ENCODE measurements at places on chromosomes 7 and 10.

DNA sequence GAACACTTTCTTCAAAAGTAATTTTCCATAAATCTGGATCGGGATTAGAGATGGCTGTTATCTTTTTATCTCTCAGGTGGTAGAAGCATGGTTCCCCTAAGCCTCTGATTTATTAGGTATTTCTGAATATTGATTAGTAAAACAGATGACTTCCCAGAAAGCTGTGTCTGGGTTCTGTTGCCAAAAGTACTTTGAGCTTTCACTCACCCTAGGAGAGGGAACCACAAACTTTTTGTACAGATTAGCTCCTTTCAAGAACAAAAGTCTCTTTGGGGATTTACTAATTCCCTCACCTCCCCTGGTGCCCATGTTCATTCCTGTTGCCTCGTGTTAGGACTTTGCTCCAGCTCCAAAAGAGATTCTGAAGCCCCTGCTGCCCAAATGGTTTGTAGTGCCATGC, 46.7 kb upstream of the STRIP2 start:
- DNase-seq: no peak

DNA sequence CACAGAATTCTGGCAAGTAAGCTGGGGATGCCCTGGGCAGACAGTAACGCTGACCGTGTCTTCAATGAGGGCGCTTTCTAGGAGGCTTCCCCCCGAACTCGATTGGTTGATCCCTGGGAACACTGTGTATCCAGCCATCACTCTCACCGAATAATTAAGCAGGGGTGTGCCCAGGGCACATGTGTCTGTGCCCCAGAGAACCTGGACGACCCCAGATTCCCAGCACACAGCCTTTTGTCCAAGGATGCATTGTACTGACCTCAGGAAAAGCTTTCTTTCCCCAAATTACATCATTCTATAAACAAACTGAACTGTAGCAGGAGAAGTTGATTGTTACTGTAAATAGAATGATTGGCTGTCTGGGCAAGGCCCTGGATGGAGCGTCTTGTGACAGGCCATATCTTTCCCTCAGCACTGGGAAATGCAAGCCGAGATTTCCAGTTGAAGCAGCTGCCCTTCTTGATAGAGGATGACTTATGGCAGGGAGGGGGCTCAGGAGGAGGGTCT, 6.6 kb upstream of the DEPP1 start:
- DNase-seq: no peak

GRCh38 chr10:13698217-13698616, 111.5 kb downstream of the PRPF18 start:
- no peak for DNase-seq

DNA sequence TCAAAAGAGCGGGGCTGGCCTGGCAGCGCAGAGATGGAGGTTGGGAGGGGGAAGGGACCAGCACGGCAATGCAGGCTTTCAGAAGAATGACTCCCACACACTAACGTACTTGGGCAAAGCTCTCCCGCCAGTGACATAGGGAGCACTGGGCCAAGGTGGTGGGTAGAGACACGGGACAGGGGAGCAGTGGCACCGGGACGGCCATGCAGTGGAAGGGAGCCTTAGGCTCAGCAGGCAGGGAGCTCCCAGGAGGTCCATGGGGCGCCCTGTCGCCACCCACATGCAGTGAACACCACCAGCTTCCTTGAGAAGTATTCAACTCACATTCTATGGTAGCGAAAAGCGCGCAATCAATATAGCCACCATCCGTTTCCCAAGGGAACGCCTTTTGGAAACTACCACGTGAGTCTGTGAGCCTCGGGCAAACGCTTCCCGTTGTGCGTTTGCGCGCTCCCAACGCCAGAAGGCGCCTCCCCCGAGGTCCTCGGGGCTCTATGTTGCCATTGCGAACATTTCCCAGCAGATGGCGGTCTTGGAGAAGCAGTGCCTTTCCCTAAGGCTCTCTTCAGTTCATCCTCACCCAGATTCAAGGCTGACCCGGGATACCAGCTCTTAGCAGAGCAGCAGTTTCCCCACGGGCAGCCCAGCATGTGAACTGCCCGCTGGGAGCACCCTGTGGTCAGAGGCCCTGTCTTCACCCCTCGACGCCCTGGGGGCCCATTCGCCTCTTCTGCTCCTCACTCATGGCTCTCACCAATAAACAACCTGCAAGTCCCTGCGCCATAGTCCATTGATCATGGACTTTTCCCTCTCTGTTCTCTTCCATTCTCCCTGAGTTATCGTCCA, 16.4 kb upstream of the OPALIN start:
- peak; percentile 71 for DNase-seq

- DNase-seq: no peak
These were observed 90.6 kb downstream of the ODAD2 start for GRCh38 chr10:27908231-27908630.

- no peak for DNase-seq
These were observed 79.1 kb upstream of the PPIF start for GRCh38 chr10:79268161-79268601.

DNA sequence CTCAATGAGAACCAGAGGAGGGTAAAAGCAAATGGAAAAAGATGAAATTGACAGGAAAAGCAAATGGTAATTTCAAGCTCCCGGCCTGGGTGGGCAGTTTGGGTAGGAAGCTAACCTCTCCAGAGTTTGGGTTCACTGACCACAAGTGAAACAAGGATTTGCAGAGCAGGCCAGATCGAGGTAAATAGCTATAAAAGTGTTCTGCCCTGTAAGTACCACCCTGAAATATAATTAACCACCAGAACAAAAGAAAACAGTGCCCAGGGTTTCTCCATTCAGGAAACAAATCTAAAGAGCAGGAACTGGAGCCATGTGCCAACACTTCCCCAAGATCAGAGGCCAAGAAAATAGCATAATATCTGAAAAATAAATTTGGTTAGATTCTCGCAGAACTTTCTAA, 276.7 kb upstream of the MEOX2 start:
- DNase-seq: no peak

DNA sequence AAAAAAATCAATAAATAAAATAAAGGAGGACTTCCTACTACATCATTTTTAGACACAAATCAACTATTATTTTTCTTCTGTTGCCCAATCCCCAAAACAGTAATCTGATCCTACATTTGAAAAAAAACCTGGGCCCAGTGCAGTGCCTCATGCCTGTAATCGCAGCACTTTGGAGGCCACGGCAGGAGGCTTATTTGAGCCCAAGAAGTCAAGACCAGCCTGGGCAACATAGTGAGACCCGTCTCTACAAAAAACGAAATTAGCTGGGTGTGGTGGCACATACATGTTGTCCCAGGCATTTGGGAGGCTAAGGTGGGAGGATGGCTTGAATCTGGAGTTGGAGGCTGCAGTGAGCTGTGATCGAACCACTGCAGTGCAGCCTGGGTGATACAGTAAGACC, 2.7 kb upstream of the GTF2I start:
- DNase-seq: no peak

- no peak for DNase-seq
These were observed 52.2 kb downstream of the EMX2 start for GRCh38 chr10:117594722-117595121.

DNA sequence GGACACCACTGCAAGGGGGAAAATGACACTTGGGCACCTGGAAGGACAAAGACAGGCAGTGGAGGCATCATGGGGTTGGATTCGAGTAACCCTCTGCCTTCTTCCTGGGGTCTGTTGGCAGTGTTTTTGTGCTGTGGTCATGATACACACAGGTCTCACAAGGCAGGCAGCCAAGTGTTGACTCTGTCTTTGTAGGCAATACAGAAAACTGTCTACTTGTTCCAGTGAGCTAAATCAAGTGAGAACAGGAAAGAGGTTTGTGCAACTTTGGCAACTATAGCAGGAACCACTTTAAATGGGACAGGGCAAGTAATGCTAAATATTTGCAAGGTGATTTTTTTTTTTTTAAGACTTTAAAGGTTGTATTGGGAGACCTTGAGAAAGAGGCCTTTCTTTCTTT, 578.6 kb upstream of the GALNT17 start:
- no peak for DNase-seq

DNA sequence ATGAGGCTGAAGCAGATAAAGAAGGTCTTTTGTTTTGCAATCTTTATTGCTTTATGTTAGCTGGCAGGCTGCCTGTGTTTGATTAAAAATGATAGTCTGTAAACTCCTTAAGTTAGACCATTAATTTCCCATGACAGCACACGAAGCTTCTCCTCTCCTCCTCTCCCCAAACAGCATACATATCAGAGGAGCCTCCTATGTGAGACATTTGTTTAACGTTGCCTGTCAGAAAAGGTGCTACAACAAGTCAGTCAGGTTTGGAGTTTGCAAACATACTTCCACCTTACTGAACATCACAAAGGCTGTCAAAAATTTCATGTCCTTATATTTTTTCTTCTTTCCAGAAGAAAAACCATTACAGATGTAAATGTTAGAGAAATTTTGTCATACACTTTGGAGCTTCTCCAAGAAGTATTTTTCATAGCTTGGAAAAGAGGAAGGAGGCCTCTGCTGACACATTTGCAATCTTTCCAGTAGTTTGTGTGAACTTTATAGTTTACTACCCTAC, 393.1 kb downstream of the EXOC4 start:
- no peak for DNase-seq

GRCh38 chr10:46559231-46559671, 2.8 kb upstream of the GPRIN2 start:
- DNase-seq: peak; percentile 0

DNA sequence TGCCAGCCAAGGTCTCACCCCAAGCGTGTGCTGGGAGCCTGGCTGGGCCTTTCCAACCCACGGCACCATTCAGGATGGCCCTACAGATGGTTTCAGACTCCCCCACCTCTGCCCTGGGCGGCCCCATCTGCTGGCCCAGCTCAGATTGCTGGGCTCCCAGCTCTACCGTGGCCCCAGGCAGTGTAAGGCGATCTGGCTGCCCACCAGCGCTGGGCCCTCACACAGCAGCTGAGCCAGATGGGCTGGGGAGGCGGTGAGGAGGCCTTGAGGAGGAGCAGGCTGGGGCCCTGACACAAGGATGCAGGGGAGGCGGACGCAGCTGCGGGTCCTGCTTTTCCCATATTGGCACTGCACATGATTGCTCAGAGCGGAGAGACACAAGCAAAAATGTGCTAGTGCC, 162.8 kb downstream of the NRF1 start:
- no peak for DNase-seq

- DNase-seq: no peak
These were observed 34.6 kb downstream of the TLX1 start for GRCh38 chr10:101165736-101166135.

GRCh38 chr10:335151-335800, 200.0 kb downstream of the ZMYND11 start:
- no peak for DNase-seq

- DNase-seq: no peak
These were observed 112.6 kb downstream of the DGKI start for GRCh38 chr7:137734221-137734620.

GRCh38 chr7:113790025-113790424, 128.8 kb downstream of the PPP1R3A start:
- no peak for DNase-seq

DNA sequence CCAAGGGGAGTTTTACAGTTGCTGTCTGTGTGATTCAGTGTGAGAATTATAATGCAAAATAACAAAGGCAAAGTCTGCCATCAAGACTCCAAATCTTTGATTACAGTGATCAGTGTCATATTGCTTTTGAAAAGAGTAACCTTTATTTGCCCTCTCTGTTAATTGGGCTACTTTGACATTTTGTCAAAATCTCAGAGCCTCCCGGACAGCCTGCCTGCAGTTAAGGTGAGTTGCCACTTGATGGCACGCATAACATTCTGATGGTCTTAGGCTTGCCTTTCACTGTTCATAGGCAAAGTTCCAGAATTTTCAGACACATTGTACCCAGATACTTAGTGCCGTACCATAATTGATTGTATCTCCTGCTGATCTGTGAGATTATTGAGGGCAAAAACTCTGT, 253.5 kb downstream of the ABCA13 start:
- DNase-seq: no peak

GRCh38 chr10:103917302-103918052, 507 bp downstream of the STN1 start:
- no peak for DNase-seq

GRCh38 chr7:36232971-36233550, 80.0 kb downstream of the EEPD1 start:
- no peak for DNase-seq
